ENCODE measurements at places on chromosomes 3 and 15.
A peak's percentile ranks its signal among the peaks of the same experiment; 100 is the strongest.

DNA sequence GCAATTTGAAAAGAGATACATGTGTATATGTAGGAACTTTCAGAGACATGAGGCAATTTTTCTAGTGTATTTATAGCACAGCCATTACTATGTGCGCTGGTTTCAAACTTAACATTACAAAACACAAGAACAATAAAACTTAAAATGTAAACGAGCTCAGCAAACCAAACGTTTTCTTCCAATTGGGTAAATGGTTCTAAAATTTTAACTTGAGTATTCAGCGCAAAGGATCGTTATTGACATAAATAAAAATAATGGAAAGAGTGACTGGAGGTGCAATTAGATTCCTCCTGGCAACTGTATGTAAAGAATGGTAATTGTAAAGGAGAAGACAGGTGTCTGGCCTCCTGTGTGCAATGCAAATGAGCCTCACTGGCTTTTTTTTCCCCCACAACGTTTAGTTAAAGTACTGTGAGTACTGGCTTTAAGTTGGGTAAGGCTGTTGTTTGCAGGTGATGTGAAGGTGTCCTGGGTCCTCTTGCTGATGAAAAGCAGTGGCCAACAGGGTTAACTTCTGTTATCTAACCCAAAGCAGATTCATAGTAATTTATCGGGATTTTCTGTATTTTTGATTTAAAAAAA, 14.1 kb upstream of the GADL1 start:
- no peak for DNase-seq

GRCh38 chr3:157447026-157447694, 10.5 kb downstream of the PTX3 start:
- no peak for DNase-seq

DNA sequence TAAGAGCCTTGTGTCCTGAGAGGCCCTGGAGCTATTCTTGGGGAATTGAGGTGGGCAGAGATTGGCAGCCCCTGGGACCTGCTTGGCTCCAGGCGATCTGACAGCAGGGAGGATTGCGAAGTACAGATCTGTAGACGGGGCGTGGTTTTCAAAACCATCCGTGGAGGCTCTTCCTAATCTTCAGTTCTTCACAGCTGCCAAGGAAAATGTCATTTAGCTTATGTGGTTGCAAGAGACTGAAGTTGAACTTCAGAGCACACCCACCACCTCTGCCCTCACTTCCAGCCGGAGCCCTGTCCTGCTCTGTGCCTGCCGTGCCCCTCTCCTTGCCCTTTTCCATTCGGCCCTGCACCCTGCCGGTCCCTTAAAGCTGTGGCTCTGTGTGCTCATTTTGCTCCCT, 12.9 kb downstream of the NISCH start:
- DNase-seq: no peak

GRCh38 chr15:75927601-75928000, 23.9 kb downstream of the FBXO22 start:
- DNase-seq: no peak

- no peak for DNase-seq
Observed at GRCh38 chr15:36284911-36285310, 294.5 kb upstream of the CDIN1 start.

GRCh38 chr3:15498431-15499214, 22.9 kb downstream of the COLQ start:
- DNase-seq: no peak

- DNase-seq: no peak
Observed at GRCh38 chr15:81888748-81889484, 156.9 kb downstream of the MEX3B start.

- no peak for DNase-seq
Observed at GRCh38 chr15:54082836-54083492, 104.7 kb downstream of the UNC13C start.

GRCh38 chr3:68173012-68173634, 518.7 kb upstream of the SUCLG2 start:
- no peak for DNase-seq

- no peak for DNase-seq
Observed at GRCh38 chr15:39165020-39165706, 415.7 kb upstream of the THBS1 start.

DNA sequence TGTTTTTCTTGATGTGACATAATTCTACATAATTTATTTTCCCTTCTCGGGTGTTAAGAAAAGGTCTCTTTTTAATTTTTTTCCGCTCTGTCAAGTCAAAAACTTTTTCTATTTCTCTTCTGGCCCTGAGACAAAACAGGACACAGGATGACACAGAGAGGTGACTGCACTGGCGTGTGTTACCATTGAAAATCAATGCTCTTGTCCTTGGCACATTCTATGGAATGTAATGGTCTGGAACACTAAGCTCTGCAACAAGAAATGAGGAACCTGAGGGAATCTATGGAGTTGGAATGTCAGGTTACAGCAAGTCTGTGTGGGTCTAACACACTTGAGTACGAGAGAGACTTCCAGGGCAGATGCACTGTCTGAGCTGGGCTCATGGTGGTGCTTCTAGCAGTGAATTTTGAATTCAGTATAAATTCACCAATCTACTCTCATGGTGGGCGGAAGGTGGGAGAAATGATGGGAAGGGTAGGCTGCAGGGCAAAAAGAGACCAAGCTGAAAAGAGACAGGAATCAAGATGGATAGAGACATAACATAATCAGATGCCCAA, 508.3 kb downstream of the TUSC7 start:
- no peak for DNase-seq

DNA sequence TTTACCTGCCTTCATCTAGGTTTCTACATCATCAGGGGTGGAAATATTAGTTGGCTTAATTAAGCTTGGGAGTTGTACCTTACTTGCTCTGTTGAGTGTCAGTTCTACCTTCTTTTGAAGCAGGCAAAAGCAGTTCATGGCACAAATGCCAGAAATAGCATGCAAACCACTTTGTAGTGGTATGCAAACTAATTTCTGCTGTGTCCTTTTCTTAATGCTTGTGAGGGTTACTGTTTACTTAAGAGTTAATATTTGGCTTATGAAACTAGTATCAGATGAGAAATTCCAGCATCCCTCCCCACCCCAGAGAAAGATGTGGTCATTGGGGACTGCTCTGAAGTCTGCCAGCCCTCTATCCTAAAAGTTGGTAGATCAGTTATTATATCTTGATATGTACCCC, 7.1 kb downstream of the ATP2C1 start:
- DNase-seq: no peak

DNA sequence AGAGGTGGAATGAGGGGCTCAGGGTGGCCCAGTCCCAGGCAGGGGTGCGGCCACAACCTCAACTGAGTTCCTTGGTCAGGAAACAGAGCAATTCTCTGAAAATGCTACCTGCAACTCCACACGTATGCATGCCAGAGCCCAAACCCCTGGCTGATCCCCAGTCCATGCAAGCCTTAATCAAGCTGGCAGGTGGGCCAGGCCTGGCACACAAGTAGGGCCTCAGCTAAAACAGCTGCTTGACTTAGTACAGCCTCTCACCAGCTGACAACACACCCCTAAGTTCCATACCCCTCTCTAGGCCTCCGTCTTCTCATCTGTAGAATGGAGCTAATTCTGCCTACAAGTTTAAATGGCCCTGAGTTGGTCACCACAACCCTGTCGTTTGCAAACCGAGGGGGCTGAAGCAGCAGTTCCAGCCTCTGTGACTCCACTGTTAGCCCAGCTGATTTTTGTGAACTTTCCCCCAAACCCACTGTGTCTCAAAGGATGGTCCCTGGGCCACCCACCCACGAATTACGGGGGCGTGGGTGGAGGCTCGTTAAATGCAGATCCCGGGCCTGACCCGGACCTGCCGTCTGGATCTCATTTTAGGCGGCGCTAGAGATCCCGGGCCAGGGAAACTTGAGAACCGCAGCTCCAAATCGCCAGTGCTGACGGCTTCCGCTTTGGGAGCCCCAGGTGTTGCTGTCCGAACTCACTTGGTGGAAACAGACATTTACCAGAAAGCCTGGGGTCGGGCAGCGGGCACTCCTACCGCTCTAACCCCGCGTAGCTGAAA, 927 bp downstream of the CHDH start:
- DNase-seq: no peak

DNA sequence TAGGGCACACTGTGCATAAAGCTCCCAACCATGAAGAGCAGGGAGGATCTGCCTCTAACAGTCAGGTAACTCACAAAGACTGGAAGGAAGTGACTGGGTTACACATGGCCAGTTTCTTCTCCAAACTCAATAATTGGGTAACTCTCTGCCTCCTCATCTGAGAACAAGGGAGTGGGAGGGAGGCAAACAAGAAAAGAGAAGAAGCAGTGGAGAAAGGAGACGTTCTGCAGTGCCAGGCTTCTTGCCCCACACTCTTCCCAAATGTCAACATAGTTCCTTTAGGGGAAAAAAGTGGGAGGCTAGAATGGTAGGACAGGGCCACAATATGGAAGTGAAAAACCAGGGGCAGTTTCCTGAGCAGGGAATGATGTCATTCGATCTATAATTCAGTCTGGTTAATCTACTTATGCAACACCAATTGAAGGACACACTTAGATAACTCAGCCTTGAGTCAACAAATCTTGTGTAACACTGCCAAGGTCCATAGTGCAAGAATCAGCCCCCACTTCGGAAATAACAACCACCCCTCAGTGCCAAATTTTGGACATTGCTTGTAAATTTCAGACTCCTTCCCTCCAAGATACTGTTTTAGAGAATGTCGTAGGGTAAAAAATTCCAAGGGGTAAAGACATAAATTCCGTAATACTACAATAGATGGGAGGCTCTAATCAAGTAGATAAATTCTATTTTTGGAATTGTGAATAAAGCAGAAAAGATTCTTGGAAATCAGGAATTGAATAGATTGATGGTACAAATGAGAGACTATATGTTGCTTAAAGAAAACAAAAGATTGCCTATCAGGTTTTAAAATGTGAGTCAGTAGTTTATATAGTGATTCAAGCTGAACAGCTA, 143.0 kb downstream of the LPP start:
- DNase-seq: no peak

GRCh38 chr15:81270781-81271491, 53.0 kb downstream of the STARD5 start:
- no peak for DNase-seq

DNA sequence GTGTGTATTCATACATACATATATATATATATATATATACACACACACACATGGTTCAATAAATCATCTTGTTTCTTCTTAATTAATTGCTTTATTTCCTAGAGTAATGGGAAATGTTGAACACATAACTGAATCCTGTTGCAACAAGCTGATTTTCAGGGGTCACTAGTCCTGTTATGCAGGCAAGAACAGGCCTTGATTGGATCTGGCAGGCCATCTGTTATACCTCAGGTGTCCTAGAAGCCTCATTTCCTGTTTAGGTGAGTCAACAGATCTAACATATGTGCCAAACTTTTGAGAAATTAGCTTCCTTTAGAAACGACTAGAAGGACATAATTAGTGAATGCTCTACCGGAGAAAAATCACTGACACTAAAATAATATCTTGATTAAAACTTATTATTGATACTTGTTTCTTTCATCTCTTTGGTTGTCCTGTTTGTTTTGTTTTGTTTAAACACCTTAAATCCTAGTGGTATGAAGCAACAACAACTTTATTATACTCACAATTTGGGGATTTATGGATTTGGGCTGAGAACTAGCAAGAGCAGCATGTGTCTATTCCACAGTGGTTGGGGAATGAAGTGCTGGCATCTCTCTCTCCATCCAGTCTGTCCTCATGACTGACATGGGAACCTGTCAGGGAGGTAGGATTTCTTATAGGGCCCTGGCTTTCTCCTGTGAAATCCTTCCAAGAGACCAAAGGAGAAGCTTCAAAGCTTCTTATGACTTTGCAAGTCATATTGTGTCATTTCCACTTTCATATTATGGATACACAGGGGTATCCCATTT, 552.6 kb downstream of the NSUN3 start:
- DNase-seq: no peak

- no peak for DNase-seq
Observed at GRCh38 chr3:69428657-69429255, 42.9 kb upstream of the FRMD4B start.

DNA sequence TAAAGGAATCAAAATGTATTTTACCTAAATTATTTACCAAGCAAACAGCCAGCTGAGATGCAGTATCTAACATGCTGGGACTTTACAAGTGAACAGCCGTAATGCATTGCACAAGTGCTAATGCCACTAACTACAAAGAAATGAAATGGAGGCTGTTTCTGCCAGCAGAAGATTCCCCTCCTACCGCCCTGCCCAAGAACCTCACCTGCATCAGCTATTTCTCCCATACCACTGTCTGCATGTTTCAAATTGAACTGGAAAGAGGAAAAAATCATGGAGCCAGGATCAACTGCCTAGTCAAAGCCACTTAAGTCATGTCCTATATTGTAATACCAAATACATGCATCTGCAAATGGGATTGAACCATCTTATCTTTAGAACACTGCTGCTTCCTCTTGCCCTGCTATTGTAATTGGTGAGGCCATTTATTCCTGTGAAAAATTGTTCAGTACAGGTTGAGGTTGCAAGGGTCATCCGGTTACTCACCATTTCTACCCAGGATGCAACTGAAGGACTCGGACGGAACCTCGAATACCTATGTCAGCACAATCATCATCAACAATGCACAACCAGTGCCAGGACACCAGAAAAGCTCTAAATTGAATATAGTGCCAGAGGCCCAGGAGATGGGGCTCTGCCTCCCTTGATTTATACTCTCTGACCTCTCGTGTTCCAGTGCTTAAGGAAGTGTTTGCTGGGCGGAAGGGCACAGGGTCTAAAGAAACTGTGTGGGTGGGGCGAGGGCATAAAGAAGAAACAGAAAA, 27.5 kb downstream of the ANXA2 start:
- DNase-seq: no peak

DNA sequence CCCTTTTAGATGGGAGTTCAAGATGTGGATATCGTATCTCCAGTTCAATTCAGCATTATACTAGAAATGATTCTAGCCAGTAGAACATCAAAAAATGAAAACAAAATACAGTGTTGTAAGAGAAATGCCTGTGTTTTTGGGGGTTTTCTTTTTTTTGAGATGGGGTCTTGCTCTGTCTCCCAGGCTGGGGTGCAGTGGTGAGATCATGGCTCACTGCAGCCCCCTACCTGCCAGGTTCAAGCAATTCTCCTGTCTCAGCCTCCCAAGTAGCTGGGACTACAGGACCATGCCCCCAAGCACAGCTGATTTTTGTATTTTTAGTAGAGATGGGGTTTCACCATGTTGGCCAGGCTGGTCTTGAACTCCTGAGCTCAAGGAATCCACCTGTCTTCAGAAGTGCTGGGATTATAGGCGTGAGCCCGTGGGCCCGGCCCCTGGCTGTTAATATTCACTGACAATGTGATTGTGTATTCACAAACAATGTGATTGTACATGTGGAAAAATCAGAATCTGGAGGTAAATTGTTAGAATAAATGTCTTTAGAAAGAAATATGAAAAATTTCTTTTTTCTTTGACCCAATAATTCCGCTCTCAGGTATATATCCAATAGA, 59.0 kb downstream of the ARIH1 start:
- peak; percentile 16 for DNase-seq

DNA sequence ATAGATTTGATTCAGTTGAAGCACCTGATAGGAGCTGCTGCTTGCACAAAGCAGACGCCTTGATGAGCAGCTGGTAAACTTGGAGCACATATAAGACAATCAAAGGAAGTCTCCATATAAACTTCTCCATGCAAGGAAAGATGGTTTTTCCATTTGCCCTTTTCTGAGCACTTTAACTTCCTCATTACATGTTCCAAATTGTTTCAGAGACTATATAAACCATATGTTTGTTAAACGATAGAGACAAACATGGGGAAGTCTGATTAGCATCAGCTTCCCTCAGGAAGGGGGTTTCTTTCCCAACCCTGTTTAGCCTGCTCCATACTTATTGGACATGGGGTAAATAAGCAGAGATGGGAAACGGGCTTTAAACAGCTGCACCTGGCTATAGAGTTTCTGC, 88.0 kb downstream of the DHX36 start:
- no peak for DNase-seq
